ENCODE measurements at places on chromosomes 1 and 21. TPM values are rescaled to one million over a fixed set of nuclear protein-coding genes. Genes with fewer than 3 reads are reported as not detected.

OR2L3 gene
- total RNA-seq, result not detected

RHEX gene
- total RNA-seq, result 1.6 TPM

RGS8 gene
- not detected for total RNA-seq

TMEM52 gene
- 4.1 TPM for total RNA-seq

FCRL6 gene
- total RNA-seq, result 0.14 TPM

MAP3K7CL gene
- 4.4 TPM for total RNA-seq

GNAT2 gene
- not detected for total RNA-seq

MR1 gene
- total RNA-seq, result 7.5 TPM

GRCh38 chr1:47443530-47444296 lies 5.9 kb downstream of the FOXD2 start:
- no peak for DNase-seq

DNA sequence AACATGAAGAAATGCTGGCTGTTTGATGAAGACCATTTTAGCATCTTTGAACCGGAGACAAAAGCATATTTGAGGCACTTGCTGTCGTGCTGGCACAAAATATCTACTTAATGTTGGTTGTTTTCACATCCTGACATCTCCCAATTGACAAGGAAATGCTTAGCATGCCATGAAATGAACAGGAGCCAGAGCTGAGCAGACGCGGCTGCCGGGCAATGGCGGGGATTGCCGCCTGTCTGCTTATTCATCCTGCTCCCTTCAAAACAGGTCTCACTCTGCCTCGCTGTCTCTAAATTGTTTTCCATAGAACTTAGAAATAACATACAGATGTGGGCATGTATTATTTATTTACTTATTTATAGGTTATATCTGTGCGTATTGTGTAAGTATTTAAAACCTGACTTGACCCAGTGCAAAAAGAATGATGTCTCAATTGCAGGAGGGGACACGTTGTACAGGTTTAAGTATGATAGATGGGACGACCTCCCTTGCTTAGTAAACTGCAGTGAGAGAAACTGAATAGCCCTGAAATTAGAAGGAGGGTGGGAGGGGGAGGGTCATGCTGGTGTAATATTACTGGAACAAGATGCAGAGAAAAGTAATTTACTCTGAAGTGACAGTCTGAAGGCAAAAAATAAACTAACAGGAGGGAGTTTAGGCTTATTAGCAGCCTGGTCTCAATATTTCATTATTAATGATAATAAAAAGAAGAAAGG lies 590.4 kb upstream of the PLXNA2 start:
- DNase-seq, result no peak

DNA sequence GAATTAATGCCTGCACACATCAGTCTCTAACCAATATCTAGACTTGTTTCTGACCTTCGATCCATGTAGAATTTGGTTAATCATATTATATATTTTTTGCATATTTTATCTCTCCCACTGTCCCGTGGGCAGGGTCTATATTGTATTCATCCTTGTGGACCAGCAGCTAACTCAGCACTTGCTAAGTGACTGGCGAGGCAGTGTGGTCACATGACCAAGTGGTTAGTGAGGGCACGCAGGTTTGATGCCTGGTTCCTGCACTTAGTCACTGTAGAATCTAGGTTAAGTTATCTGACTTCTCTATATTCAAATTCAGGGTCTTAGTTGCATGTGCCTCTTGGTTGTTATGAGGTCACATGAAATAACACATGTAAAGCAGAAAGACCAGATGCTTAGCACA lies 120.5 kb downstream of the UBE2U start:
- DNase-seq, result no peak

DNA sequence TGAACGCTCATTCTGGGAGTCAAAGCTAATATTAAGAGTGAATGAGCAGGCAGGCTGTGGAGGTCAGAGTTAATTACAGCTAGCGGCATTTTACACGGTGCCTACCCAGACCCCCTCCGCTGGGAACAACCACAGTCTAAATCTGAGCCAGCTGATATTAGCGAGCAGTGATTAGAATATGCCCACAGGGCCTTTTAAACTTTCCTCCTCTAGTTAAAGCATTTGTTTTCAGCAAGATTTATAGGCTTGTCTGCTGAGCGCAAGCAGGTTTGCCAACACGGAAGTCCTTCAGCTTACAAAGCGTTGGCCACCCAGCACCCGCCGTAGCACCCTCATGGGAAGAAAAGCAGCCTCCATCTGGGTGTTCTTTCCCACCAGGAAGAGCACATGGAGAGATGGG lies 72.1 kb downstream of the LMX1A start:
- peak; percentile 49 for DNase-seq

- DNase-seq, result peak; percentile 72
Observed at GRCh38 chr1:156750191-156750672, 1.2 kb downstream of the HDGF start.

DNA sequence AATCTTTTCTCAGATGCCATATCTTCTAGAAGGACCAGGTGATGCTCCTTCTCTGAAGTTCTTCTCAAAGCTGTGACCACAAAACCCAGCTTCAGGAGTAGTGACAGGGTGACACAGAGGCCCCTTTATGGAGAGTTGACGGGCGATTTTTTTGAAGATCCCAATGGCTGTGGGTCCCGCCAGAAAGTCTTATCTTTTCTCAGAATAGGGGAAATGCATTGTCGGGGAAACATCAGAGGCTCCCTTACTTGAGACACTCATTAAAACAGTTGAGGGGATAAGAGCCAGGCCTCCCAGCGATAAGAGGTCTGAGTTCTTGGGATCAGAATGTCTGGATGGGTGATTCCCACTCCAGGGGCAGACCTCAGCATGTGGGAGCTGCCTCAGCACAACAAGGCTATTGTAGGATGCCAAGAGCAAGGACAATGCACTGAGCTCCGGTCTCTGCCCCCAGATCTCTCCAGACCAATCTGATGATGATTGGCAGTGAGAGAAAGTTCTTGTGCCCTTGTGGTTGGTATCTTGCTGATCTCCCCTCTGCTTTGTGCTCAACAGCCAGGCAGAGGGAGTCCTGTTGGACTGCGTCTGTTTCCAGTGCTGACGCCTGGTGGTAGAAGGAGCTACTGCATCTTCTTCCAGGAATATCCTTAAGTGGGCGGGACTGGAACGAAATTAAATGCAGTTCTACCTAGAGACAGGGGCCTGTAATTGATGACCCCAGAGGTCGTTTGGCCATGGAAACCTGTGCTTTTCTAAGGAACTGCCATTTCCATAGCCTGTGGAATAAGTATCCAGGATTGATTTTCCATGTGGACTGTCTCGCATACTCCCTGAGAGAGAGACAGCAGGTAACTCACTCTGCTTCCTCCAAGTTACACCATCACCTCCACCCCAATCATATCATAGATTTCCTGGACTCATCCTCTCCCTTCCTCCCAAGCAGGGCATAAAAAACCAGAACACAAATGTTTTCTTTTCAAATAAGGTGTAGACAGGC lies 6.8 kb upstream of the ACKR1 start:
- DNase-seq, result peak; percentile 73

GRCh38 chr1:184950906-184951305 lies 23.4 kb downstream of the NIBAN1 start:
- DNase-seq, result no peak
